ENCODE measurements at places on chromosomes 6 and 20.
A peak's percentile ranks its signal among the peaks of the same experiment; 100 is the strongest.

- no peak for ATAC-seq
Observed at GRCh38 chr20:48586730-48587129, 241.1 kb downstream of the PREX1 start.

DNA sequence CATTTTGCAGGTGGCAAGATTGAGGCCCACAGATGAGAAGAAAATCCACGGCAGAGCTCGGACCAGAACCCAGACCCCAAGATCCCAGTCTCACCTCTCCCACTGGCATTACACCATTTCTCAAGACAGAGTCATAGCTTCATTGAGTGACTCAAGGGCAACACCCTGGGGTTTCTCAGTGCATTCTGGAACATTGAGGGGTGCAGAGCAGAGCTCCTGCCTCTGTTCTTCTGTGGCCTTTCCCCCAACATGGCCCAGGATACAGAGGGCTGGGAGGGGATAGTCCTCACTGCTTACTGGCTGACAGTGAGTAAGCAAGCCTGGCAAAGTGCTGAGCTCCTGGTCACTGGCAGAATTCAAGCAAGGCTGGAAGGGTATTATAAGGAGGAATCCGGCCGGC is 74.0 kb downstream of the MDGA1 start:
- ATAC-seq = no peak

- ATAC-seq = no peak
Observed at GRCh38 chr20:34415079-34415478, 52.0 kb downstream of the ITCH start.

DNA sequence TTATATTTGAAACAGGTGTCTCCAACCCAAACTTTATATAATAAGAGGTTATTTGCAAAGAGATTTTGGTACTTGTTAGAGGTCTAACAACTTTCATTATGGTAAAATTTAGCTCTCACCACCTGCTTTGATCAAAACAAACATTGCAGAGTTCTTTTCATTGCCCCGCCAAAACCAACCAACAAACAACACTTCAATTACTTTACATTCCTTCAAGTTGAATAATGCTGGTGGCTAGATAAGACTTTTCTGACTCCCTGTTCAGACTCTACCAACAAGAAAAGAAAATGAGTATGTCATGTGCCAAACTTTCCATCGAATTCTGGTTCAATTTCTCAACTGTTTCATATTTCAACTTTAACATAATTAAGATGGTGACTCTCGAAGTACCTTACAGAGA is 311.1 kb downstream of the ADGRG6 start:
- ATAC-seq = no peak

DNA sequence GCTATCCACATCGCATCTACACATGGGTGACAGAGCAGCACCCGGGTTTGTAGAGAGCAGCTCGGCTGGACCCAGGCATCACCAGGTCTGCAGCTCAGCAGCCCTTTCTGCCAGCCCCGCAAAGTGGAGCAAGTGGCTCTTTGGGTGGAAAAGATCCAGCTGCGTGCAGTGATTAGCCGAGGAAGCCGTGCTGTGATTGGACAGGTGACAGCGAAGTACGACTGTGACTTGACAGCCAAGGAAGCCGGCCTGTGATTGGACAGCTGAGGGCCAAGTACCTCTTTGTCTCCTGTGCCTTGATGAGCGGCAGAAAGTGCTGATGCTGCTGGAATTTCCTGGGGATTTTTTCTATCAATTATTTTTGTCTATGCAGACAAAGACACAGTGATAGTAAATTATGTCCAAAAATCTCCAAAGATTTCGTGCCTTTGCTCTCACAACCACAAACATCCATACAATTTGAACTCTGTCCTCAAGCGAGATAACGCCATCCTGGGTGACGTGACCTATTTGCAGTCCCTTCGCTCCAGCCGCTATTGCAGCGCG is 62.3 kb upstream of the GPR31 start:
- ATAC-seq = no peak

DNA sequence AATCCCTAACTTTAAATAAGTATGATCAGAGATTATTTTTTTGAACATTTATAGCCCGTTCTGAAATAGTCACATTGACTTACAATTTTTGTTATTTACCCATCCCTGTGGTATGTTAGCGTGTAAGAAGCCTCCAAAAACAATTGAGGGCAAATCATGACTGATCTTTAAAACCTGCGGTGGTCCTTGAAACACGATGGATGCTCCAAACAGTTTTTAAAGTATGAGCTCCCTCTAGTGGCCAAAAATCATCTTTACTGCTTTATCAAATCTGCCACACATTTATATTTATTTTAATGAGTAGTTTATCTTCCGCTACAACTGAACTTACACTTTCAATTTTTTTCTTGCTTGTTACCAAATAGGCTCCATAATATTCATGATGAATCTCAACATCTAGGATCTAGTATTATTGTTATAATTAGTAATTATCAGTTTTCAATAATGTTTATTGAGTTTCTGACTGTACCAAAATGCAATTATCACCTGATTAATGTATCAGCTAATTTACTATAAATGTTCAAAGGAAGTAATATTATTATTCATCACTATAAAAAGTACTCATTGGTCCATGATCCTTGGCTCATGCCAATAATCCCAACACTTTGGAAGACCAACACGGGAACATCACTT is 52.2 kb downstream of the MARCKS start:
- ATAC-seq = peak; percentile 81

- no peak for ATAC-seq
Observed at GRCh38 chr20:11080781-11081377, 407.1 kb upstream of the JAG1 start.

GRCh38 chr6:52176550-52176949 is 9.6 kb upstream of the IL17A start:
- no peak for ATAC-seq

DNA sequence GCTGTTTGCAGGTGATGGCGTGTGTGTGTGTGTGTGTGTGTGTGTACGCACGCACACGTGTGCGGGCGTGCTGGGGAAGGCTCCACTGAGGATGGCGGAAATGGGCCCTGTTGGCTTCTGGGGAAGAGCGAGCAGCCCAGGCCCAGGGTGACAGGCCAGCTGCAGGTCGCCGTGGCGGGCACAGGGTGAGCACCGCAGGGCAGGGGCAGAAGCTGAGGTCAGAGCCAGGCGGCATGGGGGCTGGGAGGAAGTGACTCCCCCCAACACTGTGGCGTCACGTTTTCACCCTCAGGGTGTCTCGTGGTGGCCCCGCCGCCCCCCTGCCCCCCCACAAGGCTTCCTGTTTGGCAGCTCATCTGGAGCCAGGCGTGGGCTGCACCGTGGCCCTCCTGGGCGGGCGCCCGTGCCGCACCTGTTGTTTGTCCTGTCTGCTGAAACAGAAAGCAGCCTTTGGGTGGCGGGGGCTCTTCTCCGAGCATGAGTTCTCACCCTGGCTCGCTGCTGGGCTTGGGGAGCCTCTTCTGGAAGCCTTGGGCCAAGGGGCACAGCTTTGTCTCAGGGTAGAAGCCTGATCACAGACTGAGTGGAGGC is 7.1 kb downstream of the RBM38 start:
- no peak for ATAC-seq

- no peak for ATAC-seq
Observed at GRCh38 chr6:54574671-54575070, 266.4 kb downstream of the TINAG start.

DNA sequence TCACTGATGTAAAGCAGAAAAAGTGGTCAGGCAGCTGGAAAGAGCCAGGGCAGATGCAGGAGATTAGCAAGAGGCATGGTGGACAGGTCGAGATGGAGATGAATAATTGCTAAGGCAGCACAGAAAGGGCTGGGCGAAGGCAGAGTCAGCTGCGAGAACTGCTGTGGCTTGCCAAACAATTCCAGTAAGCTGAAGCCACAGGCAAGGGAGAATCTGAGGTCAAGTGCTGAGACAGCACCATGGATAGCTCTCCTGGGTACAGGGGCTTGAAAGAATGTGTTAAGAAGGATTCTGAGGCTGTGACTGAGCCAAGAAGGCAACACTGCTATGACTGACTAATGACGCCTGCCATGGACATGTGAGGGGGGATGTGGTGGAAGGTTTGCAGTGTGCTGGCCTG is 220.8 kb upstream of the FOXA2 start:
- no peak for ATAC-seq

- no peak for ATAC-seq
Observed at GRCh38 chr20:31883829-31884228, 13.4 kb downstream of the TTLL9 start.

GRCh38 chr6:47724300-47724699 is 25.9 kb downstream of the ADGRF4 start:
- no peak for ATAC-seq

DNA sequence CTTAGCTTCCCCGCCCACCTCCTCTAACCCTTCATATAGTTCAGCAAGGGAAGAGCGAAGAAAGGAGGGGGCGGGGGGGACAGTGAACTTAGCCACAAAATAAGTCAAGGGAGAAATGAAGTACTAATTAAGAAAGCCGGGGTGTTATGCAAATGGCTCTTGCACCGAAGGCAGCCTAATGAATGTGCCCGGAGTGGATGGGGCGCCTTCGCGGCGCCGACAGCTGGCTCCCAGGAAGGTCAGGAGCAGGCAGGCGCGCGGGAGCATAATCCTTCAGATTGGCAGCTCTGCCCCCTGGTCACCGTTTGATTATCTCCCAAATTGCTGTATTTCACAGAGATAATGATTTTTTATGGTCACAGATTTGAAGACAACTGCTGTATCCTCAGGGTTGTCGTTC is 395.1 kb downstream of the TFAP2B start:
- no peak for ATAC-seq

DNA sequence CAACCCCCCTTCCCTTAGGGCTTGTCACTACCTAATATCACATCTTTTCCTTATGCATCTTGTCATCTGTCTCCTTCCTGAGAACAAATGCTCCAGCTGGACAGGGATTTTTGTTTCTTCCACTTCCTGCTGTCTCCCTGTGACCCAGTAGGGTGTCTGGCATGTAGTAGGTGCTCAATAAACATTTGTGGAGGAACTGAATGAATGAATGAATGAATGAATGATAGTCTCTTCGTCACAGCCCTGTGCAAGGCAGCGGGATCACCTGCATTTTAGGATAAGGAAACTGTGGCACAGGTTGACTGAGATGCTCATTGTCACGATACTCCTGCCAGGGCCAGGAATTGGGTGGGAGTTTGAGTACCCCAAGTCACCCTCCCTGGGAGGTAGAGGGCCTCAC is 14.2 kb downstream of the LEMD2 start:
- no peak for ATAC-seq

DNA sequence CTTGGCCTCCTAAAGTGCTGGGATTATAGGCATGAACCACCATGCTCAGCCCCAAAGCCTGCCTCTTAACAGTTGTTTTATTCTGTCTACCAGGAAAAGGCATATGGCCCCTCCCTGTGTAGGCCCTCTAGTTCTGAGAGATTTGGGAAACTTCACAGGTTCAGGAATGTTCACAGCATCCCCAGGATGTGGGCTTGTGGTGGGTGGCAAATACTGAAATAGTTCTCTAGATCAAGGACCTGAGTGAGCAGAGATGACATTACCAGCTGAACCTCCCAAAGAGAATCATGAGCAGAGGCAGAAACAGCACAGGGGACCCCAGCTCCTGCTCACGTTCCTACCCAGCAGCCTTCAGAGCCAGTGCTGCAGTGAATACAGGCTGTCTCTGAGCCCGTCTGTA is 99.6 kb downstream of the SSR1 start:
- ATAC-seq = no peak

DNA sequence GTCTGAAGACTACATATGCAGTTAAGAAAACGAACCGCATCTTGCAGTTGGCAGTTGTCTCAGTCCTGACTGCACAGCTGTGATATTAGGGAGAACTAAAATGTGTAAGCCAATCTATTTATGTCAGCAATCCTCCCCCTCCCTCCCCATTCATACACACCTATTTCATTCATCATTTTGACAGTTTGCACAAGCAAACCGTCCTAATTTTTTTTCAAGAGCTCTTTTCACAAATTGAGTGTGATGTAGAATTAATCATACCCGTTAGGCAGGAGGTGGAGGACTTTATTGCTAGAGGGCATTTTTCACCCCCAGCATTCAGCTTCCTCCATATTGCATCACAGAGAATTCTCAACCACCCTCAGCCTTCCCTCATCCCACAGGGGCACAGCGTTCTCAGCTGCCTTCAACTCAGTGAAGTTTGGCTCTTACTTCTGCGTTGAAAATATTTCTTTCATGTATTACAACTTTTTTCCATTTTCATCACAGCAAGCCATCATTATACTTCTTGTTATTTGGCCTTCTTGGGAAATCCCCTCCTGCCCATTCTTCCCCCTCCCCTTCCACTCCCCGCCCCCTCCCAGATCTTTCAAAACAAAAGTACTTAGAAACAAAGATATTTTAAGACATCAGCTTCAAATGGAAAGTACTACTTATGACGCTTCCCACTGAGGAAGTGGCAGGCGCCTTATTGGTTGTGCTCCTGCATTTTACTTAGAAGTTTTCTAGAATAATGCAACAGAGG is 37.5 kb downstream of the NOX3 start:
- peak; percentile 73 for ATAC-seq

GRCh38 chr20:45907219-45907948 is 4.6 kb downstream of the PLTP start:
- no peak for ATAC-seq

DNA sequence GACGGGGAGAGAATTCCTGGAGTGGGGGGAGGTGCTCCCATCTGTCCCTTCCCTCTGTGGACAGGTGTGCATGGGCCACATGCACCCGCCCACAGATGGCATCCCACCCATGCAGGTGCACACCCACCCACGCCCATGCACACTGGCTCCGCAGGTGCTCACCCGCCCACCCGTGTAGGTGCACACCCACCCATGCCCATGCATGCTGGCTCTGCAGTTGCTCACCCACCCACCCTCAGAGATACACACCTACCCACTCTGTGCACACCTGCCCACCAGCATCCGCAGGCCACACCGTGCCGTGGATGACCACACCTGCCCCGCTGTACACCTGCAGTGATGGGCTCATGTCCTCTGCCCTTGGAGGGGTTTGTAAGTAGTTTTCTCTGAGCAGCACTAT is 132.0 kb downstream of the PHACTR3 start:
- no peak for ATAC-seq

DNA sequence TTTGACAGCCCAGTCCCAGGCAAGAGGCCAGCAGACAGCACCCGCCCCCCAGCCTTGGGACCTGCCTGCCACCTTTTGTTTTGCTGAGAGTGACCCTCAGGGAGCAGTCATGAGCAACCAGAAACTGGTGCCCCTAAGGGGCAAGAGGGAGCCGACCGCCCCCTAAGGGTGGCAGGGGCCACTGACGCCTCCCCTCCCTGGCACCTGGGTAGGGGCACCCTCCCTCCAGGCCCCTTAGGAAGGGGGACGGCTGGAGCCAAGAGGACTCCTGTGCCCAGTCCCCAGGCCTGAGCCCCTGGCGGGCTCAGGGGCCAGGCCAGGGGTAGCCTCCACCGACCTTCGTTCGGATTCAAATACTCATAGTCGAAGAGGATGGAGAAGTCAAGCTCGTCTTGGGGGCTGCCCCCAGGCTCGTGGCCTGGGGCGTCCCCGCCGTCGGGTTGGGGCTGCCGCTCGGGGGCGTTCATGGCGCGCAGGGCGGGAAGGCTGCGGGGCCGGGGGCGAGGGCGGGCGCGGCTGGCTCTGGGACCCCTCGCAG is 417 bp downstream of the NFATC2 start:
- ATAC-seq = no peak

GRCh38 chr6:121222656-121223055 is 111.6 kb downstream of the TBC1D32 start:
- peak; percentile 71 for ATAC-seq

- ATAC-seq = no peak
Observed at GRCh38 chr20:51480507-51481270, 61.8 kb downstream of the NFATC2 start.
